ENCODE measurements at places on chromosomes 16 and 17. TPM values are rescaled to one million over a fixed set of nuclear protein-coding genes. Genes with fewer than 3 reads are reported as not detected.

DNA sequence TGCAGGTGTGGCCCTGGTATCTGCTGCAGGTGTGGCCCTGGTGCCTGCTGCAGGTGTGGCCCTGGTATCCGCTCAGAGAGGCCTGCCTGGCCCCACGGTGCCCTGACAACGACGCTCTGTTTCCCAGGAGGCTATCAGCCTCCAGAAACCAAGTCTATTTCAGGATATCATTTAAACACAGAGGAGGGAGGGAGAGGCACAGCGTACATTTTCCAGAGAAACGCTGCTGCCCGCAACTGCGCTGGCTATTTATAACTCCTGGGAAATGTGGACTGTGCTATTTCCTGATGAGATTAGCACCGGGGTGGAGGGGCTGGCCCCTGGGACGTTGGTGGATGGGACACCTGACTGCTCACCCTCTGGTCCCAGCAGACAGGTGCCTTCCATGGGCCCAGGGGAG, 22.5 kb downstream of the TIMM22 start:
- H3K27ac ChIP-seq: peak overlapping the region; percentile 79
- H3K4me1 ChIP-seq: peaks cover 29% of the 10 kb centered on the region
- H3K36me3 ChIP-seq: no peaks in the 10 kb centered on the region
- no peak for DNase-seq
- H3K4me3 ChIP-seq: no peak overlapping the region
- H3K27me3 ChIP-seq: no peaks in the 10 kb centered on the region

GRCh38 chr16:11064202-11064540, 119.8 kb downstream of the CLEC16A start:
- no peaks in the 10 kb centered on the region for H3K27me3 ChIP-seq
- peak; percentile 43 for DNase-seq
- no peaks in the 10 kb centered on the region for H3K4me1 ChIP-seq
- H3K27ac ChIP-seq: no peak overlapping the region

DNA sequence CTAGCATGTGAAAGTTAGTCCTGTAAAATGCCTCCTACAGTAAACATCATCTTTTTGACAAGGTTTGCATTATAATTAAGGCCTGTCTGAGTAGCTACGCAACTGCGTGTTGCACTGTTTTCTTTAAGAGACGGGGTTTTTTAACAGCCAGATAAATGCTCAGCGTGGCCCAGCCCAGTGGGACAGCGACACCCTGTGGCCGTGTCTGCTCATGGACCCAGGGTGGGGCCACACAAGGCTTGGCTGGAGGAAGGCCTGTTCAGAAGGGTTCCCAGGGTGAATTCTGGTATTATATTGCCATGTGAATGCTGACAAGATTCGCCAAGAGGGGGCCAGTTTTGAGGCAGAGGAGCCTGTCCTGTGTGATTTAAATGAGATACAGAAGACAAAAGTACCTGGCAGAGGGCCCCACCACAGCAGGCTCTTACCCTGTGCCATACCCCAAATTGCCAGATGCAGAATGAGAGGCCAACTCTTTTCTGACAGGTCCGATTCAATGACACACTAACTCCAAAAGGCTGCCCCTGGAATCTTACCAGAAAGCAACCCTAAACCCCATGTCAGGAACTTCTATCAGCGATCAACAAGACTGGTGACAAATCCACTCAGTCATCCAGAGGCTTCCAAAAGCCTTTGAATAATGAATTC, 65.9 kb upstream of the IRX6 start:
- H3K4me1 ChIP-seq: no peaks in the 10 kb centered on the region
- no peak overlapping the region for H3K27ac ChIP-seq
- no peaks in the 10 kb centered on the region for H3K36me3 ChIP-seq

DNA sequence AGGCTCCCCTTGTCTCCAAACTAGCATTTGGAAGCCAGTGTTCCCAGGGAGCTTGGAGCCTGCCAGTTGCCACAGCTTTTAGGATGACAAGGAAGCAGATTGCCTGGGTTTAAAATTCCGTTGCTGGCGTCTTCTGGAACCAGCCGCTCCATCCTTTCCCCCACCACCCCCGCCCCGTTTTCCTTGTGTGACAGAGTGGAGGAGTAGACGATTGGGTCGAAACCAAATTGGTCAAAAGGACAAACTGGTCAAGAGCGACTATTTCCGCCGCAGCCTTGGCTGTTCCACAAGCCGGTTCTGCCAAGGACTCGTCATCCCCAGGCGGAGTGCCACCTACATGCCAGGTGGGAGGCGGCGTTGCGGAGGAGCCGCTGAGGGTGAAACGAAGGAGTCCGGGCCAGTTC, 91.1 kb downstream of the RPA1 start:
- no peak overlapping the region for H3K27ac ChIP-seq
- H3K4me3 ChIP-seq: no peak overlapping the region
- H3K4me1 ChIP-seq: no peaks in the 10 kb centered on the region
- peaks cover 13% of the 10 kb centered on the region for H3K27me3 ChIP-seq
- H3K36me3 ChIP-seq: no peaks in the 10 kb centered on the region

HOXB7 gene
- total RNA-seq: 3.6 TPM

GRCh38 chr17:79755591-79755990, 22.4 kb upstream of the CBX2 start:
- no peak for DNase-seq
- no peak overlapping the region for H3K4me3 ChIP-seq
- H3K27me3 ChIP-seq: peaks cover under 1% of the 10 kb centered on the region
- H3K36me3 ChIP-seq: no peaks in the 10 kb centered on the region

ZNF232 gene
- total RNA-seq: 5.7 TPM

- no peaks in the 10 kb centered on the region for H3K27me3 ChIP-seq
- no peak overlapping the region for H3K4me3 ChIP-seq
- H3K4me1 ChIP-seq: no peaks in the 10 kb centered on the region
- H3K27ac ChIP-seq: no peak overlapping the region
Observed at GRCh38 chr17:83124871-83125514, 45.6 kb downstream of the METRNL start.

DUXB gene
- not detected for total RNA-seq

CCDC78 gene
- not detected for total RNA-seq

- peak within 1 kb of the TSS; percentile 47 for H3K4me3 ChIP-seq
- DNase-seq: peak; percentile 86
- H3K36me3 ChIP-seq: no peaks in the 10 kb centered on the region
- H3K27me3 ChIP-seq: peaks cover 28% of the 10 kb centered on the region
Observed at GRCh38 chr17:4903051-4903818, at the start of gene CHRNE. Gene CHRNE (minus strand): TSS chr17:4903098. CDS start chr17:4903063, 35 bp downstream.

GRAPL gene
- 0.54 TPM for total RNA-seq

SAMD14 gene
- 2.5 TPM for total RNA-seq

- H3K27me3 ChIP-seq: no peaks in the 10 kb centered on the region
- no peak overlapping the region for H3K27ac ChIP-seq
- H3K4me1 ChIP-seq: no peaks in the 10 kb centered on the region
- H3K4me3 ChIP-seq: no peak overlapping the region
- peaks cover 9% of the 10 kb centered on the region for H3K36me3 ChIP-seq
Observed at GRCh38 chr17:37461668-37462067, 28.0 kb upstream of the DUSP14 start.

GRCh38 chr17:21817791-21818364, 125.6 kb downstream of the KCNJ18 start:
- no peaks in the 10 kb centered on the region for H3K27me3 ChIP-seq
- H3K27ac ChIP-seq: no peak overlapping the region
- no peak overlapping the region for H3K4me3 ChIP-seq
- DNase-seq: no peak
- no peaks in the 10 kb centered on the region for H3K4me1 ChIP-seq

GRCh38 chr17:16068323-16068722, 68.7 kb downstream of the TTC19 start:
- no peaks in the 10 kb centered on the region for H3K27me3 ChIP-seq
- H3K4me3 ChIP-seq: no peak overlapping the region
- H3K4me1 ChIP-seq: peaks cover 9% of the 10 kb centered on the region
- no peak for DNase-seq
- peaks cover 54% of the 10 kb centered on the region for H3K36me3 ChIP-seq

GRCh38 chr17:61412860-61413660, 13.4 kb downstream of the TBX2 start:
- H3K27me3 ChIP-seq: peaks cover 62% of the 10 kb centered on the region
- peak overlapping the region; percentile 60 for H3K4me3 ChIP-seq
- peak; percentile 63 for DNase-seq
- peaks cover 57% of the 10 kb centered on the region for H3K4me1 ChIP-seq

- no peaks in the 10 kb centered on the region for H3K36me3 ChIP-seq
- peaks cover 79% of the 10 kb centered on the region for H3K27me3 ChIP-seq
- peaks cover 51% of the 10 kb centered on the region for H3K4me1 ChIP-seq
- H3K27ac ChIP-seq: peak overlapping the region; percentile 91
Observed at GRCh38 chr17:61410141-61411010, 10.7 kb downstream of the TBX2 start.

- peak overlapping the region; percentile 31 for H3K27ac ChIP-seq
- DNase-seq: no peak
- no peaks in the 10 kb centered on the region for H3K4me1 ChIP-seq
- H3K27me3 ChIP-seq: no peaks in the 10 kb centered on the region
Observed at GRCh38 chr17:75295201-75296158, 6.2 kb upstream of the SLC25A19 start.

TMEM114 gene
- not detected for total RNA-seq

TBC1D3E gene
- total RNA-seq: not detected

- no peaks in the 10 kb centered on the region for H3K36me3 ChIP-seq
- no peak overlapping the region for H3K4me3 ChIP-seq
- H3K27ac ChIP-seq: no peak overlapping the region
- no peaks in the 10 kb centered on the region for H3K4me1 ChIP-seq
Observed at GRCh38 chr16:52068447-52069074, 478.4 kb downstream of the TOX3 start.

RSL1D1 gene
- total RNA-seq: 134 TPM

GRCh38 chr17:2468270-2468669, 43.4 kb downstream of the METTL16 start:
- H3K27me3 ChIP-seq: no peaks in the 10 kb centered on the region
- no peak overlapping the region for H3K27ac ChIP-seq
- H3K4me3 ChIP-seq: no peak overlapping the region
- peaks cover 71% of the 10 kb centered on the region for H3K36me3 ChIP-seq
- H3K4me1 ChIP-seq: no peaks in the 10 kb centered on the region

- no peak for DNase-seq
- H3K36me3 ChIP-seq: no peaks in the 10 kb centered on the region
- H3K27ac ChIP-seq: no peak overlapping the region
- no peak overlapping the region for H3K4me3 ChIP-seq
- no peaks in the 10 kb centered on the region for H3K27me3 ChIP-seq
Observed at GRCh38 chr17:22600644-22601298, 908.4 kb downstream of the KCNJ18 start.

GRCh38 chr17:55452139-55452790, 30.6 kb upstream of the MMD start:
- no peaks in the 10 kb centered on the region for H3K27me3 ChIP-seq
- peak overlapping the region; percentile 67 for H3K27ac ChIP-seq
- H3K36me3 ChIP-seq: no peaks in the 10 kb centered on the region
- no peak overlapping the region for H3K4me3 ChIP-seq
- H3K4me1 ChIP-seq: peaks cover 65% of the 10 kb centered on the region

DNA sequence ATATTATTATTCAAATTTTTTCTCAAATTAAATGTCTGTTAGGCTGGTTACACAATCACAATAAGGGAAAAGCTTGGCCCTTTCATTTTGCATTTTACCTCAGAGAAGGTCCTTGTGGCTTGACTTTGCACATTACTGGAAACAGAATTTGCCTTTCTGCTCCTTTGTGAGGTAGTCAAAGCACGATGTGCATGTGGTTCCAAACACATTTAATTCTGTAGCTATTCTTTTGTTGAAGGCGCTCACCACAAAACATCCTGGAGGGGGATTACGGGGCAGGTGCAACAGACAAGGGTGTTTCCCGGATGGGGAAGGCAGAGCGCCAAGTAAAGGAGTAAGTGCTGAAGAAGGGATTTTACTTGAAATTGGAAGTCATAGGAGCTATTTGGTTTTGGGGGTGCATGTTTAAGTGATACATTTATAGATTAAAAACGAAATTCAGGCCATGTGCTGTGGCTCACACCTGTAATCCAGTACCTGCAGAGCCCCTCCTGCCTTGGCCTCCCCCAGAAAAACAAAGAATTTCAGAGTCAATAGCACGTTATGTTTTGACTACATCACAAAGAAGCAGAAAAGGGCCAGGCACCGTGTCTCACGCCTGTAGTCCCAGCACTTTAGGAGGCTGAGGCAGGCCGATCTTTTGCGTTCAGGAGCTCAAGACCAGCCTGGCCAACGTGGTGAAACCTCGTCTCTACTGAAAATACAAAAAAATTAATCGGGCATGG, 31.2 kb upstream of the TENT4B start:
- H3K36me3 ChIP-seq: no peaks in the 10 kb centered on the region
- no peak overlapping the region for H3K27ac ChIP-seq
- no peaks in the 10 kb centered on the region for H3K27me3 ChIP-seq
- no peak overlapping the region for H3K4me3 ChIP-seq
- no peak for DNase-seq

DNA sequence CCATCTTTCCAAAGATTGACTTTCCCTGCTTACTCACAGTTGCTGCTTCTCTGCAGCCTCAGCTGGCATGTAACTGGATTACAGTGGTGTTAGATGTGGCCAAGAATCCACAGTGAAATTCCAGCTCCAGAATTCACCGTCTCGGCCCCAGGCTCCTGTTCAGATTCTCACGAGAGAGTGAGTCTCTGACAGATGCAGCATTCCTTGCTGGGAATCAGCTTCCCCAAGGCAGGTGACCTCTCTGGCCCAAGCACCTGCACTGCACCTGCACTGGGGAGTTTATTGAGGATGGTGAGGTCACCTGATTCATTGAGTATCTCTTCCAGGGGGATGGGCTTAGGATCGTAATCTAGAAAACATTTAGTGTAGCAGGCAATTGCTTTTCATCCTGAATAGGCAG, 600.5 kb upstream of the RBFOX1 start:
- H3K4me3 ChIP-seq: no peak overlapping the region
- no peaks in the 10 kb centered on the region for H3K36me3 ChIP-seq
- H3K27ac ChIP-seq: no peak overlapping the region
- no peak for DNase-seq

CD300C gene
- 0.83 TPM for total RNA-seq

- no peak for DNase-seq
- no peaks in the 10 kb centered on the region for H3K27me3 ChIP-seq
- no peaks in the 10 kb centered on the region for H3K36me3 ChIP-seq
- no peaks in the 10 kb centered on the region for H3K4me1 ChIP-seq
Observed at GRCh38 chr17:34711646-34712045, 132.3 kb downstream of the TMEM132E start.

TLCD2 gene
- 4.6 TPM for total RNA-seq

- no peaks in the 10 kb centered on the region for H3K36me3 ChIP-seq
- no peak overlapping the region for H3K4me3 ChIP-seq
- H3K27ac ChIP-seq: peak overlapping the region; percentile 76
Observed at GRCh38 chr17:6753006-6753445, 2.8 kb upstream of the XAF1 start.

DNA sequence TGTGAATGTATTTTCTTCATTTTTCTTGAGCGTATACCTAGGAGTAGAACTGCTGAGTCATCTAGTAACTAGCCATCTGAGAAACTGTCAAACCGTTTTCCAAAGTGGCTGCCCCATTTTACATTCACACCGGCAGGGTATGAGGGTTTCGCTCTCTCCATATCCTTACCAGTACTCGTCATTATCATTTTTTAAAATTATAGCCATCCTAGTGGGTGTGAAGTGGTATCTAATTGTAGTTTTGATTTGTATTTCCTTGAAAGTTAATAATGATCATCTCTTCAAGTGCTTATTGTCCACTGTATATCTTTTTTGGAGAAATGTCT, 6.0 kb downstream of the RNF157 start:
- DNase-seq: no peak
- no peak overlapping the region for H3K4me3 ChIP-seq
- H3K27ac ChIP-seq: no peak overlapping the region

TMED6 gene
- not detected for total RNA-seq
